ENCODE measurements at places on chromosomes 7 and 10.

DNA sequence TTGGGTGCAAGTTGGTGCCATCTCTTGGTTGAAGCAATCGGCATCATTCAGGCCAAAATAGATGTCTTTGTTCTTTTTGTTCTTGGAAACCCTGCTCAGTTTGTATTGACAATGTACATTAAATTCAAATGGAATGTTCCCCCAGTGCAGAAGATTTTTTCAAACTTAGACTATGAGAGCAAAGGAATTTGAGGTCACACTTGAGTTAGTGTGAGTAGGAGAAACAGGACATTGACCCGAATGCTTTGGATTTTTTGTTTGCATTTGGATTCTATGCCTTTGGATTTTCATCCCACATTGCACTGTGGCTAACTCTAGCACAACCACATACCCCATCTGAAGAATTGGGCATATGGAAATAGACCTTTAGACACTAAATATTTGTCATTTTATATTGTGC lies 480.0 kb downstream of the GALNT17 start:
- peak; percentile 69 for DNase-seq

GRCh38 chr7:64045301-64046040 lies at the start of gene ZNF727:
TSS of gene ZNF727 (plus strand) at chr7:64045434. CDS start at chr7:64045622, 188 bp downstream.
- no peak for DNase-seq

- peak; percentile 31 for DNase-seq
Observed at GRCh38 chr7:40608321-40609075, 473.7 kb downstream of the SUGCT start.

DNA sequence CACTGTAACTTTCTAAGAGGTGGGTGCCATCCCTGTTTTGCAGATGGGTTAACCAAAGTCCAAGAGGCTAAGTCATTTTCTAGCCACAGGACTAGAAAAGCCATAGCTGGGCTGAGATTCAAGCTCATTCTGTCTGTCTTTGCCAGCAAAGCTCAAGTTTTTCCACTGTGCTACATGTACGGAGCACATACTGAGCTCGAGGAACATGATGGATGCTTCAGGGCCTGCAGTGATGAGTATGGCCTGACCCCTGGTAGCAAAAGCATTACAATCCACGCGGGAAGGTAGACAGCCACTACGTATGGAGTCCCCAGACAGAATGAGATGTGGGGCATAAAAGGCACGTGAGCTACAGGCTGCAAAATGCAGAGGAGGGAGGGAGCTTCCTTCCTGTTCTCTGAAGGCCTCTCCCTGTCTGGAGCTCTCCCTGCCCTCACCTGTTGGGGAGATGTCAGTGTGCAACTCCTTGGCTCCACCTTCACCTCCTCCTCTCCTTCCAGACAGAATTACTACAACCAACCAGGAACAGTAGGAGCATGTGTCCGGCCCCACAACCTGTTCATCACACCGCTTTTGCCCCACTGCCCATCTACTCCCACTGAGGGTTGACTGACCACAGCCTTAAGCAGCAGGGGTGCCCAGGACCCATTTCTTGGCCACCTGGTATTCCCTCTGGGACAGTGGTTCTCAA lies 16.4 kb downstream of the ITPRIP start:
- DNase-seq: no peak

- DNase-seq: no peak
Observed at GRCh38 chr7:115940460-115941060, 90.0 kb downstream of the TFEC start.

DNA sequence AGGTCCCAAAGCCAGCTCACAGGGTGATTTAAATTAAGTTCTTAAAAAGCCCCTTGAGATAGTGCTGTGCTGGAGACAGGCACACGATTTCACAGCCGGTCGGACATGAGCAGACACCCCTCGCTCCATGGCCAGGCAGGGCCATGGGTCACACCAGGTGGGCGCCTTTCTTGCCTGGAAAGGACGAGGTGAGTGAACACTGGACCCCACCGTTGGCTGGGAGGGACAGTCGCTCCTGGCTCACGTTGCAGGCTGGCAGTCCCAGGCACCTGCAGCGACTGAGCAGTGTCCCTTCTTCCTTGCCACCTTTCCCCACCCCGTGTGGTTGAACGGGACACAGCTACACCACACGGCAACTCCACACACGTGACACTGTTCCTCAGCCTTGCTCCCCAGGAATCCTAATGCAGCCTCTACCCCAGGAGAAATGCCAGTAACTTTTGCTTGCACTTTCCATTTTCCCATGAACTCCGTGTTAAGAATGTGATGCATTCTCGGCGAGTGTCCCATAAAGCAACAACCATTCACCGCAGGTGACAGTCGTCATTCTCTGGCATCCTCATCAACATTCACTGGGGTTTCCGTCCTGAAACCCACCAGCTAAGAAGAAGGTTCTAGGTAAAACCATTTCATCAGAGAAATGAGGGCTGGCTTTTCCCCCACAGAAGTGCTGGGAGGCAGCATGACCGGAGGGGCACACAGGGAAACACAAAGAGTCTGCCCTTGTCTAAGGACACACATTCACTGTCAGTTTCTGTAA lies 217.4 kb downstream of the ZMYND11 start:
- no peak for DNase-seq

- DNase-seq: no peak
Observed at GRCh38 chr7:18874880-18875279, 242.6 kb downstream of the TWIST1 start.

- no peak for DNase-seq
Observed at GRCh38 chr10:58515291-58515941, 2.7 kb downstream of the BICC1 start.

GRCh38 chr7:2602406-2603043 lies 29.3 kb upstream of the TTYH3 start:
- no peak for DNase-seq

- no peak for DNase-seq
Observed at GRCh38 chr7:683526-684205, 42.8 kb upstream of the DNAAF5 start.

- DNase-seq: no peak
Observed at GRCh38 chr7:116702046-116702785, 30.2 kb downstream of the MET start.

- DNase-seq: no peak
Observed at GRCh38 chr7:20287317-20287716, 43.4 kb upstream of the ITGB8 start.

- DNase-seq: no peak
Observed at GRCh38 chr10:15620337-15620736, 99.4 kb downstream of the ITGA8 start.

Measured in fibroblast of skin of right quadriceps (primary cell).